Neuronal stem cell (in vitro differentiated cells): ENCODE measurements at places on chromosomes 3 and 15.
A peak's percentile ranks its signal among the peaks of the same experiment; 100 is the strongest.

DNA sequence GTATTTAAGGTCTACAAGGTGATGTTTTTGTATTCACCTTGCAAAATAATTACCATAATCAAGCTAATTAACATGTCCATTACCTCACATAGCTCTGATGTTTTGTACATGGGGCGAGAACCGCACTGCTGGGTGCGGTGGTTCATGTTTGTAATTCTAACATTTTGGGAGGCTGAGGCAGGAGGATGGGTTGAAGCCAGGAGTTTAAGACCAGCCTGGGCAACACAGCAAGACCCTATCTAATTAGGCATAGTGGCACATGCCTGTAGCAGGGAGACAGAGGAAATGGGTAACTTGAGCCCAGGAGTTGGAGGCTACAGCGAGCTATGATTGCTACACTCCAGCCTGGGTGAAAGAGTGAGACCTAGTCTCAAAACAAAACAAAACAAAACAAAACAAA, 248.2 kb upstream of the NSMCE3 start:
- no peak for DNase-seq

- DNase-seq = peak; percentile 27
These were observed 16.6 kb downstream of the HAPLN3 start for GRCh38 chr15:88878720-88879184.

- no peak for DNase-seq
These were observed 32.5 kb downstream of the NME9 start for GRCh38 chr3:138297059-138297607.

GRCh38 chr3:58520403-58521335, 16.3 kb downstream of the ACOX2 start:
- DNase-seq = no peak

GRCh38 chr3:51687431-51688205, 16.6 kb downstream of the TEX264 start:
- no peak for DNase-seq

DNA sequence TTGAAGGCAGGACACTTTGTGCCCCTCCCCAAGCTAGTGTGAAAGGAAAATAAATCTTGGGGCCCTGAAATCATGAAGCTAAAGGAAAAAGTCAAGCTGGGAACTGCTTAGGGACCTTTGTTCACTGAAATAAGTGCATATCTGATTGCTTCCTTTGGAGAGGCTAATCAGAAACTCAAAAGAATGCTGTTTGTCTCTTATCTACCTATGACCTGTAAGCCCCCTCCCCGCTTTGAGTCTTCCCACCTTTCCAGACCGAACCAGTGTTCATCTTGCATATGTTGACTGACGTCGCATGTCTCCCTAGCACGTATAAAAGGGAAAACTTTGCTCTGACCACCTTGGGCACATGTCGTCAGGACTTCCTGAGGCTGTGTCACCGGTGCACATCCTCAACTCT, 53.1 kb downstream of the SLC30A4 start:
- no peak for DNase-seq

DNA sequence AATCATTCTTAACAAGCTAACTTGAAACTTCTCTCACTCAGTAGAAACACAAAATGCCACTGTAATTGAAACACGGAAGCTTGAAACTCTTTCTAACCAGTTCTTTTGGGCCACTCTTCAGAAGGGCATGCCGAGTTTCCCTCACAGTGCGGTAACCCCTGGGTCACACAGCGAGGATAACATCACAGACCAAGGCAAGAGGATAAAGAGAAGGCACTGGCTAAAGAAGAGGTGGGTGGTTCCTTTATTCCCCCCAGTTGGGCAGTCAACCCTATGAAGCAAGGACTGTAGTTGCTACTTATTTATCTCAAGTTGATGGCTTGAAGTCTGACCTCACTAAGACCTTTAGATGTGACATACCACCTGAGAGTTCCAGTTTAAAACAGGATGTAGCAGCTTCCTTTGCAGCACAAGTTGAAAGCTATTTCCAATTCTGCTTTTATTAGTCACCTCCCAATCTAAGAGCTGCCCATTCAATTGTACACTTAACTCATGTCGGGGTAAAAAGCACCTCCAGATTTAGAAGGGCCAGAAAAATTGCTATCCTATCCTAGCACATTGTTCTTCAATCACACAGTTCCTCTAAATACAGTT, 272.4 kb downstream of the TIGIT start:
- no peak for DNase-seq

DNA sequence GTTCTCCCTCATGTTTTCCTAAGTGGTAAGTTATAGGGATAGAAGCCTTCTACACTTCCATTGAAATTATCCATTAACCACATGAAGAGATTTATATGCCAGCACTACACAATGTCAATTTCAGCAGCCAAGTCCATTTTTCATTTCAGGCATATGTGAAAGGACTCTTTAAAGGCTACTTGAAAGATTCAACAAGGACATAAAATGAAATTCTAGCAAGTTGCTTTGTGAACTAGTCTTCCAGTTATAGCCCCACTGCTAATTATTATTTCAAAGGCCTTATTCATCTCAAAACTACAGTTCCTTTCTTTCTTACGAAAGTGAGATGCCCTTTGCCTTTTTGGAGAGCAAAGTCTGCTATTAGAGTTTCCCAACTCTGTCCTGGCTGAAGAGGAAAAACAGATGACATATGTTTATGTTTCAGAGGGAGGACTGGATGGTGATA, 66.0 kb upstream of the SLC2A2 start:
- DNase-seq = no peak

DNA sequence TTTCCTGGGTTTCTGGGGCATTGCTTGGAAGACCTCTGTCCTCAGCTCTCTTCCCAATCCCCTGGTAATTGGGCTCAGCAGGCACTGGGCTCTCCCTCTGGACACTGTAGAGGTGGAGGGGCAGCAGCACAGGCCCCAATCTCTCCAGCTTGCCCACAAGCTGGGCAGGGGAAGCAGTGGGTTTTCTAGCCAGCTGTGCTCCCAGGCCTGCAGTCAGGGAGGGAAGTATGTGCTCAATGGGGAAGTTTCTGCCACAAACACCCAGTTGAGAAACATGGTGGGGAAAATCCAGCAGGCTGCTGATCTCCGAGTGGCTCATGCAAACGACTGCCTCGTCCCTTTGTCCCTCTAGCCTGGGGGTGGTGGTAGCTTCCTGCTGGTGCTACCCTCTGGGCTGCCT, 12.8 kb upstream of the RFT1 start:
- no peak for DNase-seq

GRCh38 chr3:12234906-12235305, 54.0 kb upstream of the PPARG start:
- no peak for DNase-seq

DNA sequence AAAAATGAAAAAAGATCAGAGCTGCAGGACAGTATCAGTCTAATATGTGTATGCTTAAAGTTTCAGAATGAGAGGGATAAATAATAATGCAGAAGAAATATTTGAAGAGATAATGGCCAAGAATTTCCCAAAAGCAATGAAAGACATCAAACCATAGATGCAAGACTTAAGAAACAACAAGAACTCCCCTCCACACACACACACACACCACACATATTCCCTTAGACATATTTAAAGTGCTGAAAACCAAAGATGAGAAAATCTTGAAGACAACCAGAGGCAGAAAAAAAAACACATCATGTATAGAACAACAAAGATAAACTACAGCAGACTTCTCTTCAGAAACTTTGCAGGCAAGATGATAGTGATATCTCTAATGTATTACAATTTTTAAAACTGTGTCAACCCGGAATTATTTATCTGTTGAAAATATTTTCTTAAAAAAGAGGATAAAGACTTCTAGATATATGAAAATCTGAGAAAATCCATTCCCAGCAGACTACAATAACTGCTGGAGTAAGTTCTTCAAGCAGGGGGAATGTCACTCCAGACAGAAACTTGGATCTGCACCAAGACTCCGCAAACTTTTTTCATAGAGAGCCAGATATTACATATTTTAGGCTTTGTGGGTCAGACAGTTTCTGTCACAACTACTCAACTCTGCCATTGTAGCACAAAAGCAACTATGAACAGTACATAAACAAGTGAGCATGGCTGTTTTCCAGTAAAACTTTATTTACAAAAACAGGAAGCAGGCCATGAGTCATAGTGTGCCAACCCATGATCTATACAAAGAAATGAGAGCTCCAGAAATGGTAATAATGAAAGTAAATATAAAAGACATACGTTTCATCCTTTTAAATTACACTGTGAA, 223.4 kb upstream of the CGNL1 start:
- no peak for DNase-seq

DNA sequence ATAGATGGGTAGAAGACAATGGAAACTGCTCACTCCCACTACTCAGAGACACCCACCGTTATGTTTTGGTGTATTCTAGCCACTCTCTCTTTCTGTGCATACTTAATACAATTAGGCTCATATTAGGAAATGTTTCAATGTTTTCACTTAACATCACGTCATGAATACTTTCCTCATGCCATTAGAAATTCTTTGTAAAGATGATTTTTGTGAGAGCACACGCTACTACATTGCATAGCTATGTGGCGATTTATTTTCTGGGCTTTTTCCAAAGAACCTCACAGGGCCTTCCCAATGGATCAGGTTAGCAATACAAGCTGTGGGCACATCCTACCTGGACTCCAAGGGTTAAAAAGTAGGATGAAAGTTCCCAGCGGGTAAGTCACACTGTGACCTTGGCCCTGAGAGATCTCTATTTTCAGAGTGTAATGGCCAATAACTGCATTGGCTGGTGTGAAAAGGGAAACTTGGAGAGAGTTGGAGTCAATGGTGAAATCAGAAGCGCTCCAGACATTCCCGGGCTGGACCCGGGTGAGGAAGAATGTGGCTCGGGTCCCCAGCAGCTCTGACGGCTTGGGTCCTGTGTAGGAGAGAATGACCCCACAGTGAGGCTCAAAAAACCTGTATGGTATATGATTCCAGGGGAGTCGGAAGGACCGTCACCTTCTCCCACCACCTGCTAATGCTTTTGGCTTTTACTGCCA, 25.8 kb upstream of the TGM5 start:
- no peak for DNase-seq

DNA sequence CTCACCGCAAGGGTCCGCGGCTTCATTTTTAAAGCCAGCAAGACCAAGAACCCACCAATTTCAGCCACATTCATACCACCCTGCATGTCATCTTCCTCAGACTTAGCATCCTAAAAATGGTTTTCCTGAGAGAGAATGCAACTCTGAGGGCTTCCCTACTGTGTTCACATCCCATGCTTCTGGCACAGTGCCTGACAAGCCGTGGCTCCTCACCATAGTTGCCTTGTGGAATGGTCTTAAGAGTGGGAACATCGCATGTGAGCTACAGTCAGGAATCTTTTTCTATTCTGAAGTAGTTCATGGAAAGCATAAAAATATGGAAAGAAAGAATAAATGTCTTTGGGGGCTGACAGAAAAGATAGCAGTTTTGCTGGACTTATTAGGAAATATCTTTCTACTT, 120.3 kb downstream of the RAP2B start:
- no peak for DNase-seq

- DNase-seq = no peak
These were observed 6.9 kb downstream of the NSMCE3 start for GRCh38 chr15:29262738-29263137.

GRCh38 chr15:40155270-40155910, 5.5 kb upstream of the BUB1B start:
- no peak for DNase-seq
